ENCODE measurements at places on chromosomes 3 and 15.

- no peak for DNase-seq
Observed at GRCh38 chr3:25170021-25170420, 258.0 kb upstream of the RARB start.

DNA sequence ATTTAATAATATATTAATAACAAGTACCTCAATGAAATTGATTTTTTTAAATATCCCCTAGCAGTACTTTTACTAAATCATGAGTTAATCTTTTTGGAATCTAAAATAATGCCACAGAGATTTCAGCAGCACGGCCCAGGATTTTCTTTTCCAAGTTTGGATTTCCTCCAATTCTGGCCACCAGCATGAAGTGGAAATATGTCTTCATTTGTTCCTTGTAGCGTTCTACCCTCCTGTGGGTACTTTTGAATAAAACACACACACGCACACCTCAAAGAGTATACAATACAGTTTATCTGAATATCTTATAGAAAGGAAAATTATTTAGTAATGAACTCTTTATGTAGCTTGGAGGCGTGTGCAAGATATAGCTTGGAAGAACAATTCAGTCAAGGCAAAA, 125.1 kb upstream of the STT3B start:
- DNase-seq, result no peak

GRCh38 chr3:134494495-134494894, 8.6 kb downstream of the CEP63 start:
- no peak for DNase-seq

- DNase-seq, result no peak
Observed at GRCh38 chr3:160856450-160856849, 100.4 kb downstream of the PPM1L start.

GRCh38 chr15:44289259-44289790, 806 bp downstream of the GOLM2 start:
- DNase-seq, result no peak

DNA sequence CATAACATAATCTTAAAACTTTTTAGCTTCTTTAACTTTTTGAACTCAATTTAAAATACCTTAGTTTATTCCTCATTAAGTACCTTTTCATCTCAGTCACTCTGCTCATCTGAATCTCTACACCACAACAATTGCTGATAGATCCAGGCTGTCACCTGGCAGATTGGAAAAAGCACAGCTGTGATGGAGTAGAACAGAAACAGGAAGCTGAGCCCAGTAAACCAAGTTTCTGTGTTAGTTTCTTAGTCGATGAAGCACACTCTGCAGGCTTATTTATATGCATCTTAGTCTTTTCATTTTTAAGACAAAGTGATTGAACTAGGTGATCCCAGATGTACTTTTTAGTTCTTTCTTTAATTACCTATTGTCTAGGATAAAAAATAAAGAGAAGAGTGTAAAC, 1398.0 kb upstream of the ALCAM start:
- DNase-seq, result no peak

GRCh38 chr3:50658831-50659230, 15.9 kb upstream of the DOCK3 start:
- DNase-seq, result no peak

DNA sequence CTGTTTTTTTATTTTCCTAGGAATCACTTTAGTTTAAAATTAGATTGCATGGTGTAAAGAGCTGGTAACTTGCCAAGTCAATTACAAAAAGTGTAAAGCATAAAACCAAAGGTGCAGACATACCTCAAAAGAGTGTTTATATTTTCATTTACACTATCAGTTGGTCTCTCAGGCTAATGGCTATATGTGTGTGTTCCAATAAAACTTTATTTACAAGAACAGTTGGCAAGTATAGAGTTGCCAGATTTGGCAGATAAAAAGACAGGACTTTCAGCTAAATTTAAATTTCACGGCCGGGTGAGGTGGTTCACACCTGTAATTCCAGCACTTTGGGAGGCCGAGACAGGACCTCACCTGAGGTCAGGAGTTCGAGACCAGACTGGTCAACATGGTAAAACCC, 41.1 kb downstream of the HOMER2 start:
- no peak for DNase-seq

DNA sequence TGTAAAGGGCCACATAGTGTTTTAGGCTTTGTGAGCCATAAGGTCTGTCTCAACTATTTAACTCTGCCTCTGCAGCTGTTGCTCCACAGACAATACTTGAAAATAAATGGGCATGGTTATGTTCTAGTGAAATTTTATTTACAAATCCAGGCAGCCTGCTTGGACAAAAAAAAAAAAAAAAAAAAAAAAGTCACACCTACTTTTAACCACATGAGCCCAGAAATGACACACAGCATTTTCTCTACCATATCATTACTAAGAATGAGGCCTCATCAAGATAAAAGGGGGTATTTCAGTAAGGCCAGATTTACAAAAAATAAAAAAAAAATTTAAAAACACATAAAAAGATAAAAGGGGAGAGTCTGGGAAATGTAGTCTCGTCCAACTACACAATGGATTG, 1.7 kb upstream of the NGLY1 start:
- DNase-seq, result no peak

DNA sequence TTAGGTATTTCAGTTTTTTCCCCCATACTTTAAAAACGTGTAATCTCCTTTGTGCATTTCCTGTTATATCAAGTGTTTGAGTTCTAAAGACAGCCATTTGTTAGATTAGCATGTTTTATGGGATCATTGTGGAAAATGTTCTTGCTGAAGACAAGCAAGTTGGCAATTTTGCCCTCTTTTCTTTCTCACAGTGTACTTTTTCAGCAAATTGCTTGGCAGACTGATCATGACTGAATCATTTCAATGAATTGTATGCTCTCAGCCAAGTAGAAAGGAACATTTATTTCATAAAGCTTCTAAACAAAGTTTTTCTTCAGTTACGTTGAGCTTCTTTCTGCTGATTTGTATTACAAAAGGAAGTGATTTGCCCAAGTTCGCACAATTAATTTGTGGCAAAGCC, 51.6 kb downstream of the ATG7 start:
- DNase-seq, result no peak

DNA sequence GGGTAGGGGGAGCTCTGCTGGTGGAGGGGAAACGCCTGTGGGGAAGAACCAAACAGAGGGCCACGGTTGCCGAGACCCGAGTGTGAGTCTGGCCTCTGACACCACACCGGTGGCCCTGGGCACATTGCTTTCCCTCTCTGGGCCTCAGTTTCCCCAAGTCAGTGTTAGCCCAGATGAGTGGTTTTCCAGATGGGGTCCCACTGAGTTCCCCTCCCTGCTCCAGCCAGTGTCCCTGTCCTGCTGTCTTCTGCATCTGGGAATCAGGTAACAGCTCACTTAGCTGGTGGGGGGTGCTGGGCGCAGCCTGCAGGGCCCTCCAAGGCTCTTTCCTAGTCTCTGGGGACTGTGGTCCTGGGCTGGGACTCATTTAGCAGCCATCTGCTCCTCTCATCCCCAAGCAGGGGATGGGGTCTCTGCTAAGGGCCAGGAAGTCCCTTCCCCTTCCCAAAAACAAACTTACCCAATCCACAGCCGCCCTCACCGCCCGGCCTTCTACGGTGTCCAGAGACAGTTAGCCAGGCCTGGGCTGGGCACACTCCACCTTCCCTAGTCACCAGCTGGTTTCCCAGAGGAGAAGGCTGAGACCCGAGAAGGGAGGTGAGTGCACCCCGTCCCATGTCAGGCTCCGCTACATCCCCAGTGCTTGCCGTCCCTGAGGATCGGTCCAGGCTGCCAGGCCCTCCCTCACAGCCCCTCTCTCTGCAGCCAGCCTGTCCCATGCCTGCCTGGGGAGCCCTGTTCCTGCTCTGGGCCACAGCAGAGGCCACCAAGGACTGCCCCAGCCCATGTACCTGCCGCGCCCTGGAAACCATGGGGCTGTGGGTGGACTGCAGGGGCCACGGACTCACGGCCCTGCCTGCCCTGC, 676 bp downstream of the GP9 start:
- DNase-seq, result no peak

DNA sequence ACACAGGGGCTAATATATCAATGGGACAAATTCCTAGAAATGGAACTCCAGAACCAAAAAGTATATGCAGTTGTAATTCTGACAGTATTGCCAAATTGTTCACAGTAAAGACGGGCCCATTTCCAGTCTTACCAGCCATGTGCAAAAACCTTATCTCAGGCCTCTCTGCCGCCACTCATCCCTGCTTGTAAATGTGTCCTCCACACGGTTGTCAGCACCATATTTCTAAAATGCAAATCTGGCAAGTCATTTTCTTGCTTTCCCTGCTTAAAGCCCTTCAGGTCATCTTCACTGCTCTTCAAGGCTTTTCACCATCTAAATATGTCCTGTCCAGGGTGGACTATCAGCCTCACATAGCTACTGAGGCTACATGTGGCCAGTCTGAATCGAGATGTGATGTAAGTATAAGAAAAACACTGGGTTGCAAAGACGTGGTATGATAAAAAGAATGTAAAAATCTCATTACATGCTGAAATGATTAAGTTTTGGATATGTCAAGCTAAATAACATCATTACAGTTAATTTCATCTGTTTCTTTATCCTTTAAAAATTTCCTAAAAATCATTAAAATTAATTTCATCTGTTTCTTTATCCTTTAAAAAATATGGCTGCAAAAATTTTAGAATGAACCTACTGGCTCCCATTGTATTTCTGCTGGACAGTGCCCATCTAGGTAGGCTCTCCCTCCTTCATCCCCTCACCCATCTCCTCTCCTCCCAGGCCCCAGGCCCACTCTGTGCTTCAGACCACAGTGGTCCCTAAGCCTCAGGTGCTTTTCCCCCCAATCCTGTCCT, 980 bp downstream of the PARP9 start:
- DNase-seq, result peak; percentile 73

GRCh38 chr15:67405208-67406191, 115.4 kb upstream of the C15orf61 start:
- DNase-seq, result no peak

DNA sequence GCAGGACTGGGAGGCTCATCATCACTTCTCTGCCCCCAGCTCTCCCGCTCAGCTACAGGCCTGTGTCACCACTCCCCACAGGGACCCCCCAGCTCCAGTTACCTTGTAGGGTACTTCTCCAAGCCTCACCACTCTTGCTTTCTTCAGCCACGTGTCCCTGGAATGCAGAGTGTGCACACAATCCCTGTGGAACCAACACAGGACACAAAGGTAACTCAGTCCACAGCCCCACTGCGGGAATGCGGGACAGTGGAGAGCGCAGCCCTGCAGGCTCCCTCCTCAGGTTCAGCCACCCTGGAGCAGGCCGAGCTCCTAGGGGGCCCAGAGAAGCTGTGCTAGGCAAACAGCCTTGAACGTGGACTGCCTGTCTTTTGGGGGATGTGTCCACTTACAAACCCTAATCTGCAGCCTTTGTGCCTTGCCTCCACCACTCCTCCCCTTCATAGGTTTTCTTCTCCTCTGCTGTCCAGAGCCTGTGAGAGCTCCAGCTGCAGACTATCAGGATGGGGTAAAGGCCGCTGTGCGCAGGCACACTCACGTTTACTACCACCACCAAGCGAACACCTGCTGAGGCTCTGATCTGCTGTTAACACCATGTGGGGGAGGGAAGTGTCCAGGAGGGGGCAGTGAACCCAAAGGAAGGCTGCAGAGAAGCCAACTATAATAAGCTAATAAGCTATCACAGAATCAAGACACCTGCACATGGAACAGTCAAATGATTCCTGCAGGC, 26.0 kb downstream of the XPC start:
- no peak for DNase-seq

DNA sequence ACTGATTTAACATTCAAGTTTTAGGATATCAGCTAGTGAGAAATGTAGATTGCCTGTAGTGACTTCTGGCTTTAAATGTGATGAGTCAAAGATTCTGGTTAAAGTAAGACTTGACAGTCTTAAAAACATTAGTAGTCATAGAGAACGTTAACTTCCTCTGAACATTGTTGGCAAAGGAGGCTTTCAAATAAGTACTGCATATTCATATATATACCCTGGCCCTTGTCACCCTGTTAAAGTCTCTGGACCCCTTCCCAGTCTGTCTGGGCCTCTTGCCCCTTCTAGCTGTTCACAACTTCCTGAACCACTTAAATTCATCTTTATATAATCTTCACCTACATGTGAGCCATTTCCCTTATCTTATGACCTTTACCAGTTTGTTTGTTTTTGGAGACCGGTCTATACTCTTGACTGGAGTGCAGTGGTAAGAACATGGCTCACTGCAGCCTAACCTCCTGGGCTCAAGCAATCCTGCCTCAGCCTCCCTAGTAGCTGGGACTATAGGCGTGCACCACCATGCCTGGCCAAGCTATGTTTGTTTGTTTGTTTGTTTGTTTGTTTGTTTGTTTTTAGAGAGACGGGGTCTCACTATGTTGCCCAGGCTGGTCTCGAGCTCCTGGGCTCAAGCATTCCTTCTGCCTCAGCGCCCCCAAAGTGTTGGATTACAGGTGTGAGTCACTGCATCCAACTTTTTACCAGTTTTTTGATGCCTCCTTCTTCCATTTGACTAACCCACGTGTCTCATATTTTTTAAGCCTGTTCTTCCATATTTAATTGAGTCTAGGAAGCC, 64.4 kb upstream of the CRTC3 start:
- peak; percentile 77 for DNase-seq

- DNase-seq, result no peak
Observed at GRCh38 chr3:63325386-63325785, 47.3 kb downstream of the SYNPR start.

DNA sequence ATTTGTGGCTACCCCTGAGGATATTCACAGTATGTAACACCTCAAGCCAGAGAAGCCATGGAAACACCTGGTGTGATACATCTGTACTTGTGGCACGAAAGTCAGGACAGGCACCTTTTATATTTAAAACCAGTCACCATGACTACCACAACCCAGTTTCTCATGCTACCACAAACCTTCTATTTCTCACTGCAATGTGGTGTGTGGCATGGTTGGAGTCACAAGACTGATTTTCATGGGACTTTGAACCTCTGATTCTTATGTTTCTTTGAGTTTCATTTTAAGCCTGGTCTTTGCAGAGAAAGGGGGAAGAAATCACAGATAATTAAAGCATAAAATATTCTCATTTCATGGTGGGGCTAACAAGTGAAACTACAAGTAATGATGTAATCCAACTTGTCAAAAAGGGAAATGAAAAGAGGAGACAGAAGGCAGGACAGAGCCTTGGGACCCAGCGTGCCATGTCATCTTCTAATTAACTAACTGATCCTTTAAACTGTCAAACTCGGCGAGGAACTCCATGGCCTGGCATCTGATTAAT, 175.9 kb downstream of the PDZRN3 start:
- no peak for DNase-seq

GRCh38 chr3:192772240-192772894, 45.0 kb upstream of the FGF12 start:
- peak; percentile 85 for DNase-seq

DNA sequence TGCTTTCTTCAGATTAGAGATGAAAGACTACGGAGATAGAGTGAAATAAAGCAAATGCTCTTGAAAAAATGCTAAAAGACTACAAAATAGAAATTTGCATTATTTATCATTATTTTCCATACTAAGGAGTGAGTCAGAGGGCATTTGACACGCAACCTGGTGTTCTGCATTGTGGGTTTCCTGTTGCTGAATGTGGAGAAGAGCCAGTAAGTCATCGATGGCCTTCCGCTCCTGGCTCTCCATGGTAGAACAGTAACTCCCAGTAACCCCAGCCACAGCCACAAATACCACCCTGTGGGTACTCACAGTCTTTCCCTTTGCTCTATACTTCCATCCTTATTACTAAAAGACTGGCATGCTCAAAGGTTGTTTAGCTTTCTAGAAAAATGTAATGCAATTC, 61.5 kb downstream of the CGGBP1 start:
- no peak for DNase-seq

Data from osteoblast (primary cell).